ENCODE measurements at places on chromosomes 5 and 9.

GRCh38 chr5:20231040-20231439 lies 243.0 kb upstream of the CDH18 start:
- DNase-seq, result no peak

DNA sequence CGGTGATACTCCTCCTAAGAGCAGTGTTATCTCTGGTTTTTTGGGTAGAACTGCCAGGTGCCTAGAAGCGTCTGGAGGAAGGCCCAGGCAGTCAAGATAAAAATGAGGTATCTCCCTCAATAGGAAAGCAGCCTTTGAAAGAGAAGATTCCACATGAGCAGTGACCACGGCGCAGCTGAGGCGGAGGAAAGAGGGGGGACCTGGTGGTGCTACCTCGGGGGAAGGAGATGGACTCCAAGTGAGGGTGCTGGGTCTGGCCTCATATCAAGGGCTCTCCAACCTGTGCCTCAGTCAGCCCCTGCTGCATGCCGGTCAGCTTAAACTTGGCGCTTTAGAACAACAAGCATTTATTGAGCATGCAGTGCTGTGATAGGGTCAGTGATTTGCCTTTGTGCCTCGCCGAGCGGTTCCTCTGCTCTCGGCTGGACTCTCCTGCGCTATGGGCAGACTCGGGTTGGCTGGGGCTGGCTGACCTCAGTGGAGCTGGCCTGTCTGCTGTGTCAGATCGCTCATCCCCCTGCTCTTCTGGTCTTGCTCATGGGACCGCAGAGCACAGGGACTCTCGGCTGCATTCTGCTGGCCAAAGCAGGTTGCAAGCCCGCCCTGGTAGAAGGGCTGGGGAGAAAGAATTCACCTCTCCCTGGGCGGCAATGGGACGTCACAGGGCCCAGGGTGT lies 121.1 kb upstream of the IRX4 start:
- DNase-seq, result no peak

GRCh38 chr5:59584858-59585846 lies 308.4 kb downstream of the PDE4D start:
- no peak for DNase-seq

- DNase-seq, result no peak
Observed at GRCh38 chr5:130270786-130271185, 366.5 kb downstream of the CHSY3 start.

- no peak for DNase-seq
Observed at GRCh38 chr5:131974956-131975726, 29.7 kb upstream of the MEIKIN start.

DNA sequence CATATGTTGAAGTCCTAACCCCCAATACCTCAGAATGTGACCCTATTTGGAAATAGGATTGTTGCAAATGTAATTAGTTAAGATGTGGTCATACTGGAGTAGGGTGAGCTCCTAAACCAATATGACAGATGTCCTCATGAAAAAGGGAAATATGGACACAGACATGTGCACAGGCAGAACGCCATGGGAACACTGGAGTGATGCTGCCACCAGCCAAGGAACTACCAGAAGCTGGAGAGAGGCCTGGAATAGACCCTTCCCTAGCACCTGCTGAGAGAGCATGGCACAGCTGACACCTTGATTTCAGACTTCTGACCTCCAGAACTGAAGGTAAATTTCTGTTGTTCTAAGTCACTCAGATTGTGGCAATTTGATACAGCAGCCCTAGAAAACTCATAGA lies 110.8 kb downstream of the CTNND2 start:
- DNase-seq, result no peak

DNA sequence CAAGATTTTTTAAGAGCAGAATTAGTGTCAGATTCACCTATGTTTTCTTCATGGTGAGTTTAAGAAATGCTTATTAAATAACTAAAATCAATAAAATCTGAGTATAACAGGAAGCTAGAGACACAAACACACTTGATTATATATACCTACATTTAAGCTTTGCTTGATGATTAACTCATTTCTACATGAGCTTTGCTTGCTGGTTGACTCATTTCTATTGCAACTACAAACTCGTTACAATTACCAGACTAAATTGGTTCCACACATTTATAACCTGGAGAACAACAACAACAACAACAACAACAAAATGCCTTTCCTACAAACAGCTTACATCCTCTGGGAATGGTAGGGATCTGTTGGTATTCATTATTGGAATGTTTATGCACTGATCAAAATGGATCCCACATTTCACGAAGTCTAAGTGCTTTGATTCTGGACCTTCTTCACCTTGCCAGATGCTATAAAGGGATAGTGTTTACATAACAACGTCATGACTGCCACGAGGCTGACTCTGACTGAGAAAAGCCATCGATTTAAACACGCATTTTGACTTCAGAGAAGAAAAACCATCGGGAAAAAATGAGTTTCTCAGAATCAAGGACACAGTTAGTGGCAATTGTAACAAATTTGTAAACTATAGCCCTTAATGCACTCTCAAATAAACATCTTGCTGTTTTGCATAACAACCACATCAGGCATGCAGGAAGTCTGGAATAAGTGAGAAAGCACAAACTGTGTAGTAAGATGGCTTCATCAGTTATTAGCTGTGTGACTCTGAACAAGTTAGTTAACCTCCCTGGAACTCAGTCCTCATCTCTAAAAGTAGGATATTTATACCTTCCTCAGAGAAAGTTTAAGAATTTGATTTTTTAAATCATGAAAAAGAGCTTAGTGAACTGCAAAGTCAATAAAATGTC lies 49.8 kb downstream of the RASEF start:
- DNase-seq, result no peak

DNA sequence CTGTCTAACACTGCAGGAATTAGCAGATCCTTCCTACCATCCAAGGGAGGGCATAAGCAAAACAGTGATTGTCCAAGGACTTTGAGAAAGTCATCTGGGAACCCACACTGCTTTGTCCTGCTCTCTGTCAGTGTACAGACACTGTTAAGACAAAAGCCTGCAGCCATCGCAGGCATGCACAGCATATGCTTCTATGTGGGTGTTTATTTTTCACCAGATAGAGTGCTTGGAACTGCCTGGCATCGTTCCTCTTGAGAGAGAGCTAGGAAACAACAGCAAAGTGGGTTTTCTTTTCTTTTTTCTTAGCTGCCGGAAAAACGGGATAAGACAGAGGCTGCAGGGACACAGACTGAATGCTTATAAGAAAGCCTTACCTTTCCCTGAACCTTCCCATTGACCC lies 212.3 kb downstream of the ICE1 start:
- no peak for DNase-seq

DNA sequence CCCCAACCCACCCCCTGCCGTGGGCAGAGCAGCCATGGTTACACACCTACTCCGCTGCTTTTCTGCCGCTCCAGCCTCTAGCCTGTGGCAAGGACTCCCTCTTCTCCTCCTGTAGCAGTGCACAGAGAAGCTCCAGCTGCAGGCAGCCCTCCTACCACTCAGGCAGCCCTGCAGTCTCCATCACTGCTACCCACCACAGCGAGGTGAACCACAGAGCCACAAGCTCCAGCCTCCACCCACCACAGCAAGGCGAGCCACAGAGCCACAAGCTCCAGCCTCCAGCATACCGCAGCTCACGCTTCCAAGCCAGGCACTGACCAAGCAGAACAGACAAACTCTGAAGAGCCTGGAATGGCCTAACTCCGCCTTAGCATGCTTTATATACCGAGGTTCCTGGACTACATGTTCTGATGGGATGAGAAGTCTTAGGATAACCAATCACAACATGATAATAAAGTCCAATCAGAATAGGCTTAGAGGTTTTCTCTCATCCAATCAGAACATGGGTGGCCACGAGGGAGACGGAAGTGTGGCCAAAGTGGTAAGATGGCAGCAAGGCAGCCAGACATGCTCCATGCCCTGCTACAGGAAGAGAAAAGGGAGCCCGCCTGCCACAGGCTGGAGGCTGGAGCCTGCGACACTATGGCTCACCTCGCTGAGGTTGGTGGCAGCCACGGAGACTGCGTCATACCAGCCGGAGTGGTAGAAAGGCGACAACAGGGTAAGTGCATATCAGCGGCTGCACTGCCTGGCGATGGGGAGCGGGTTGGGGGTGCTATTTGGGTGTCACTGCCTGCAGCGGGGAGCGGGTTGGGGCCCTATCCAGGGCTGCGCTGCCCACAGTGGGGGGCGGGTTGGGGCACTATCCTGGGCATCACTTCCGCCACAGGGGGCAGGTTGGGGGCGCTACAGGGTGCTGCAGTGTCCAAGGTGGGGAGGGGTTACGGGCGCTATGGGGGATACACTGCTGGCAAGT lies 75.8 kb upstream of the PCAT7 start:
- DNase-seq, result no peak

DNA sequence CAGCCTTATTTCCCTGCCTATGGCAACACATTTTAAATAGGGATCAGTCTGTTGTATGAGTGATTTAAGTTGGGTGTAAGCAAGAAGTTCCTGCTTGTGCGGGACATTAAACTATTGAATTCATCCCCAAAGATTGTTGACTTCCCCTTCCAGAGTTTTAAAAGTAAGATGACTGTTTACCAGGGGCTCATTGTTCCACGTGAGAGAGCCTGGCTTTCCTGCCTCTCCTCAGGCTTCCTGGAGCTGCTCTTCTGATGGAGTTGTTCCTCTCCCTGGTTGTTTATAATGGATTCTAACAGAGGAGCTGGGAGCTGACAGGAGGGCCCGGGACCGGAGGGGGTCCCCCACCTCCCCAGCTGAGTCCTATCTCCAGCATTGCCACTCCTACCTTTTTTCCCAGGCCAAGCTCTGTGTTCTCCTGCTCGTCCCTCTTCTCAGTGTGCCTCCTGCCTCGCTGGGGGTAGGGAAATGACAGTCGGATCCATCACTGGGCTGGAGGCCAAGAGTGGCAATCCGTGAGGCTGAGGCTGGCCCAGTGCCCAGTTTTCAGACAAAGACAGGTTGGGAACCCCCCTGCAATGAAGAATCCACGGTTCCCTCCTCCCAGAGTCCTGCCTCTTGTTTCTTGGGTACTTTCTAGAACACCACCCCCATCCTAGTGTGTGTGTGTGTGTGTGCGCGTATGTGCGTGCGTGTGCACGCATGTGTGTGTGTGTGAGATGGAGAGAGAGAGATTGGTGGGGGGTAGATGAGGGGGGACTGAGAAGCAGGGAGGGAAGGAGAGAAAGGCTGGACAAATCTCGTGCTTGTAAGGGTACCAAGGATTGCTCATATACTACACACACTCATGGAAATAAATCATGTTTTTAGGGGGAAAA lies 123.7 kb upstream of the NFIB start:
- DNase-seq, result no peak

- no peak for DNase-seq
Observed at GRCh38 chr5:1453613-1454012, 8.4 kb upstream of the SLC6A3 start.

DNA sequence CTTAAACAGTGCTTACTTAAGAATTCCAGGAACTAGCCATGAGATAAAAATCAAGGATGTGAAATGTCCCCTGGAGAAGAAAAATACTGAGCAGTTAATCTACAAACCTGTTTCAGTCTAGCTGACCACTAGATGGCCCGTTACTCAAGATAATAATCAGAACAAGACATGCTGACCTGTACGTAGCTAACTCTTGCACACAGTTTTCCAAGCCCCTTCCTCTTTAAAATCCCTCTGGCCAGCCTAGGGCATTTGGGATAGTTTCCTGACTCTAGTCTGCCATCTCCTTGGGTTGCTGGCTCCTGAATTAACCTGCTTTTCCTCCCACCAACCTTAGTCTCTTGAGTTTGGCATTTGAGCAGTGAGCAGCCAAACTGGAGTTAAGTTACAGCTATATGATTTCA lies 59.2 kb upstream of the TRAF1 start:
- no peak for DNase-seq

- DNase-seq, result no peak
Observed at GRCh38 chr9:101618698-101619097, 23.9 kb upstream of the PPP3R2 start.

- no peak for DNase-seq
Observed at GRCh38 chr5:40572937-40573336, 106.8 kb upstream of the PTGER4 start.

- no peak for DNase-seq
Observed at GRCh38 chr5:177296581-177296980, 6.9 kb downstream of the RAB24 start.

- no peak for DNase-seq
Observed at GRCh38 chr5:16559702-16560101, 57.1 kb downstream of the RETREG1 start.

- no peak for DNase-seq
Observed at GRCh38 chr9:34552606-34552981, 29.8 kb upstream of the ENHO start.

DNA sequence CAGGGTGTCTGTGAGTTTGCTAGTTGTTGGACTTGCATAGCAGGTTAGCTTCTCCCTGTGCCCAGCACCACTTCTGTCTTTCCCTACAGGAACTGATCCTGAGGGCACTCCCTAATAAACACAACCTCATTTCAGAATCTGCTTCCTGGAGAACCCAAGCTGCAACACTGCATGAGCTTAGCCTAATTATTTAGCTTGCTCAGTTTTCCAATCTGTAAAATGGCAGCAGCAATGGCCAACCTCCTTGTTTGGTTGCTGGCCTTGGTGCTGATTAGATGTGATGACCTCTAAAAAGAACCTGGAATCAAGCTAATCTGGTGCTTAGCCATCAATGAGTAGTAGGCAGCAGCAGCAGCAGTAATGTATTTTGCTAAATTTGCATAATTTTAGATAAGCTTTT lies 133.9 kb downstream of the ADCY2 start:
- DNase-seq, result no peak

- no peak for DNase-seq
Observed at GRCh38 chr5:87081511-87082372, 185.9 kb upstream of the RASA1 start.

- DNase-seq, result no peak
Observed at GRCh38 chr5:135490245-135491037, 38.3 kb upstream of the TIFAB start.

DNA sequence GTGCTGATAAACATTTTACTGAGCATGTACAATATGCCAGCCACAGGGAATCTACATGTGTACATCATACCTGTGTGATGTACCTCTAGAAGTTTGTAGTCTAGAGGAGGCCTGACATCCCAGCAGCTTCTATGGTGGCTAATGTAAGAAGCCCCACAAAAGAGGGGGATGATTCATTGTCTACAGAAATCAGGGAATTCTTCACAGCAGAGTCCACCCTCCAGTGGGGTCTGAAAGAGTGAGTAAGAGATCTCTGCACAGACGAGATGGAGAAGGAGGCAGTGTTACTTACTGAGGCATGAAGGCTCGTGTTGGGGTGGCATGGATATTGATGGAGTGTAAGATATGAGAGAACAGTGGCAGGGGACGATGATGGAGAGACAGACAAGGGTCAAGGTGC lies 103.0 kb downstream of the NTRK2 start:
- no peak for DNase-seq

GRCh38 chr5:78549043-78549442 lies 99.5 kb downstream of the LHFPL2 start:
- DNase-seq, result no peak

- DNase-seq, result no peak
Observed at GRCh38 chr5:130747556-130747955, 417.5 kb downstream of the HINT1 start.

GRCh38 chr9:105510024-105510423 lies 47.9 kb upstream of the FKTN start:
- no peak for DNase-seq

GRCh38 chr9:13665418-13666066 lies 386.1 kb upstream of the MPDZ start:
- DNase-seq, result no peak

- DNase-seq, result no peak
Observed at GRCh38 chr5:157836121-157836753, 22.7 kb downstream of the CLINT1 start.

Measured in stimulated activated CD8-positive, alpha-beta memory T cell treated with anti-CD3 and anti-CD28 coated beads, Interleukin-2, amount 100 ng/mL, for 1 hour (primary cell).